Stimulated activated CD8-positive, alpha-beta memory T cell treated with anti-CD3 and anti-CD28 coated beads, Interleukin-7, amount 100 ng/mL, for 1 hour (primary cell): ENCODE measurements at places on chromosomes 2 and 18.

DNA sequence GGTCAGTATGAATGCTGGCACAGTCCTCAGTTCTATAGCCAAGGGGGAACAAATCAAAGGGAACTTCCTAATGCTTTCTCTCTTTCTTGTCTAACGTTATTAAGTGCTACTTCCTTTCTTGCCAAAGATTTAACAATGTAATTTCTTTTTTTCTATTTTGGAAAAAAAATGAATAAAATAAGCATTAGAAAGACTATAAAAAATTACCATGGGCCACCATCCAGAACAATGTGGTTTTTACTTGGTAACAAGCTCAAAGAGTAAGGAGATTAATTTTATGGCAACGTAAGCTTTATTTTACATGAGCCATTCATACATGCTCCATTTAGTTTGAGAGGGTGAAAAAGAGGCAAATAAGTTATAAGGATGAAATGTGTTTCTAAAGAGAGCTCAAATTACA, 40.1 kb downstream of the SERPINE2 start:
- DNase-seq = no peak

- DNase-seq = no peak
These were observed 79.0 kb downstream of the TTC21B start for GRCh38 chr2:165874445-165875039.

DNA sequence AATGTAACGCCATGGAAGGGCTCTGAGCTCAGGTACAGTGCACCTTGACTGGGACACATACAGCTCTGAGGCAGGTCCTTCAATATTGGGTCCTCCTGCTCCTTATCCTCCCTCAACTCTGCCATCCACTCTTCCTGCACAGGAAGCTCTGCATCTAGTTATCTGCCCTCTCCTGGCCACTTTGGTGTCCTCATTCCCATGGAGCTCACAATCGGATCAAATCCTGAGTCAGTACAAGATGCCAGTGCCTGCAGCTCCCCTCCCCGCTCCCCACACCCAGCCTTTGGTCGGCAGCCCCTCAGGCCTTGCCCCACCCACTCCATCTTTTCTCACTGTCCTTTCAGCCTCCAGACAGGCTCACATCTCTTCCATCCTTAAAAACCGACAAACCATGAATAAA, 58.0 kb downstream of the LRRFIP1 start:
- DNase-seq = no peak

GRCh38 chr2:2107627-2108026, 223.4 kb downstream of the MYT1L start:
- no peak for DNase-seq

GRCh38 chr2:166238176-166238575, 110.4 kb upstream of the SCN1A start:
- DNase-seq = no peak

- no peak for DNase-seq
These were observed 47.8 kb upstream of the RHOB start for GRCh38 chr2:20398956-20399567.

DNA sequence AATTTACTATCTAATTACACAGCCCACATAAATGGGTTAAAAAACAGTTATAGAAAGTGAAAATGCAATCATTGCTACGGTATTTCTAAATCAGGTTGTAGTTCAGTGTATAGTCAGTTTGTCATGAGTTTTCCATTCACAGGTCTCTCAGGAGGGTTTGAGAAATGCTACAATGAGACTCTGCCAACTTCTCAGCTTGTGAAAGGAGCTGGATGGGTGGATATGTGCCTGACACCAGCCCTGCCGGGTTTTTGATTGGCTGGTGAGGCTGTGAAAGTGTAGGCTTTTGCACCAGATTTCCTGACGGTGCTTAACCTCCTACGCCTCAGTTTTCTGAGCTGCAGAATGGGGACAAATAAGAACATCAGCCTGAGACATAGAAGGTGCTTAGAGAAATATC, 102.6 kb upstream of the SMIM21 start:
- no peak for DNase-seq

DNA sequence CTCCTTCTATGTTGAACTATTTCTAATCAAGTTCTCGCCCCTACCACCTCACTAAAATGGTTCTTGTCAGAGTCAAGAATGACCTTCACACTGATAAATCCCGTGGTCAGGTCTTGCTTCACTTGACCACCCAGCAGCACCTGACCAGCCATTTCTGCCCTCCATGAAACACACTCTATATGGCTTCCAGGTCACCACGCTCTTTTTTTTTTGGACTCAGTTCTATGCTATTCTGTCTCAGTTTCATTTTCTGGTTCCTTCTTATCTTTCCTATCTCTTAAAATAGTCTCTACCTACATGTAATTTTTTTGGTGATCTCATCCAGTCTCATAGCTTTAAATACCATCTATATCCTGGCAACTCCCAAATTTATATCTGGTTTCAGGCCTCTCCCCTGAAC, 11.4 kb downstream of the EIF2AK3 start:
- no peak for DNase-seq

- DNase-seq = no peak
These were observed 82.8 kb downstream of the SLC25A12 start for GRCh38 chr2:171811245-171811628.

GRCh38 chr2:200129721-200130462, 174.5 kb downstream of the MAIP1 start:
- no peak for DNase-seq

GRCh38 chr2:156675896-156676295, 239.7 kb downstream of the GPD2 start:
- DNase-seq = no peak

GRCh38 chr2:68932402-68932801, 20.3 kb downstream of the GKN2 start:
- no peak for DNase-seq

GRCh38 chr2:102278720-102279390, 32.5 kb upstream of the IL1RL1 start:
- DNase-seq = no peak

- DNase-seq = no peak
These were observed 56.8 kb upstream of the KIDINS220 start for GRCh38 chr2:8893978-8894820.

- DNase-seq = no peak
These were observed 23.2 kb downstream of the KCNIP3 start for GRCh38 chr2:95320344-95320712.

GRCh38 chr18:44637210-44638033, 43.3 kb upstream of the SETBP1 start:
- no peak for DNase-seq

DNA sequence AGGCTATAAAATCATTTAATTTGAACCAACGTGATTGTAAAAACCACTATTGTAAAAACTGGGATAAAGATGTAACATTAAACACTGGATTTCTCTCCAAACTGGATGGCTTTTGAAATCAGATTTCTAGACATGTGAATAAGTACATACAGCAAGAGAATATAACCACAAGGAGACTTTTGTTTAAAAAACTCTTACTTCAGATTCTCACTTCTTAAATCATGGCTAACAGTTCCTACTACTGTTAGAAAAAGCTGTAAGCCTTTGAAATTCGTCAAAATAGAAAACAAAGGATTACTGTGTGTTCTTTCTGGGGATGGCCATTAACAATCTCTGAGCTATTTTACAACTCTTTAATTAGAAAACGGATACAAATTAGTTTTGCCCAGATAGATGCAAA, 39.4 kb upstream of the SH3BP4 start:
- no peak for DNase-seq

DNA sequence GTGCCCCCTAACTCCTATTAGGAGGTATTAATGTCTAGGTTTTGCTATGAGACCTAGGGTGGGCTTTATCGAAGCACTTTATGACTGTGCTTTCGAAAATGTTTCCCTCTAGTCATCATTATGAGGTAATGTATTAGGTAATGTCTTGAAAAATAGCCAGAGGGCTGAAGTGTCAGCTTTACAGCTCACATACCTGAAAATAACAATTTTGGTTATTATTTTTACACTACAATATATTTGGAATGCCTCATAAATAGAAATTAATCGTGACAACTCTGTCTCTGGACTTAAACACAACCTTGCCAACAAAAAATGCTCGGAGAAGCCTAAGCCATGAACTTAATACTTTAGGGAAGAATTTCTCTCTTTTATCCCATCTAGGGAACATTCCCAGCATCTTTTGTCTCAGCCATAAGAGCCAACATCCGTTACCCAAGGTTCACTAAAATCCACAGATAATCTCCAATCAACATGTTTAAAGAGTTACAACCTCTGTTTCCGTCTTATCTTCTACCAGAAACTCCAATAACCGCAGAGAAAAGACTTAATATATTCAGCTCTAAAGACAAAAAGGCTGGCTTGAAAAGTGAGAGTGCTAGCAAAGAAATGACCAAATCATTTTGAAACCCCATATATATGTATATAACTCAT, 130.9 kb upstream of the RND3 start:
- no peak for DNase-seq

- DNase-seq = no peak
These were observed 251.0 kb downstream of the LOXHD1 start for GRCh38 chr18:46405832-46406538.

DNA sequence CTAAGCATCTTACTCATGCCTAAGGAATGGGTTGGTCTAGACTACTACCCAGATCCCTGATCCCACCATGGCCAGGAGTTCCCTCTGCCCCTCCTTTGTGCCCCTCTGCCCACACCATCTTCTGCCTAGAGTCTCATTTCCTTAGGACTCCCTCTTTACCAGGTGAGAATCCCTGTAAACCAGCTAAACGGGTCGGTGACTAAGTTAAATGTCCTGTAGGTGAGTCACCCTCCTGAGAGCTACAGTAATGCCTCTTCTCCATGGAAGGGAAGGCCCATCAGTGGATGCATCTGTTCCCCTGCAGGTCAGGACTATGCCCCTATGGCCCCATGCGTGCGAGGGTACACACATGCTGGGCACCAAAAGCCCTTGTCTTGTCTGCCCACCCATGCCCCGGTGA, 25.4 kb downstream of the PTGR3 start:
- no peak for DNase-seq

- DNase-seq = no peak
These were observed 38.5 kb upstream of the TRIB2 start for GRCh38 chr2:12678186-12678585.

- DNase-seq = no peak
These were observed 25.8 kb upstream of the IL18RAP start for GRCh38 chr2:102397209-102397608.
